ENCODE measurements at places on chromosomes 7 and 10.

DNA sequence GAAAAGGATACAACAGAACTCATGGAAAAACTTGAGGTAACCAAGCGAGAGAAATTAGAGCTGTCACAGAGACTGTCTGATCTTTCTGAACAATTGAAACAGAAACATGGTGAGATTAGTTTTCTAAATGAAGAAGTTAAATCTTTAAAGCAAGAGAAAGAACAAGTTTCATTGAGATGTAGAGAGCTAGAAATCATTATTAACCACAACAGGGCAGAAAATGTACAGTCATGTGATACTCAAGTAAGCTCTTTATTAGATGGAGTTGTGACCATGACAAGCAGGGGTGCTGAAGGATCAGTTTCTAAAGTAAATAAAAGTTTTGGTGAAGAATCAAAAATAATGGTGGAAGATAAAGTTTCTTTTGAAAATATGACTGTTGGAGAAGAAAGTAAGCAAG, 62.1 kb downstream of the AKAP9 start:
- no peak for DNase-seq

GRCh38 chr7:98945852-98946251, 67.5 kb downstream of the TRRAP start:
- DNase-seq, result no peak

- no peak for DNase-seq
Measured at GRCh38 chr7:16419126-16419525, 2.2 kb downstream of the CRPPA start.

- no peak for DNase-seq
Measured at GRCh38 chr10:124003871-124004662, 89.3 kb downstream of the CHST15 start.

GRCh38 chr10:116183733-116184511, 89.1 kb downstream of the GFRA1 start:
- peak; percentile 10 for DNase-seq

DNA sequence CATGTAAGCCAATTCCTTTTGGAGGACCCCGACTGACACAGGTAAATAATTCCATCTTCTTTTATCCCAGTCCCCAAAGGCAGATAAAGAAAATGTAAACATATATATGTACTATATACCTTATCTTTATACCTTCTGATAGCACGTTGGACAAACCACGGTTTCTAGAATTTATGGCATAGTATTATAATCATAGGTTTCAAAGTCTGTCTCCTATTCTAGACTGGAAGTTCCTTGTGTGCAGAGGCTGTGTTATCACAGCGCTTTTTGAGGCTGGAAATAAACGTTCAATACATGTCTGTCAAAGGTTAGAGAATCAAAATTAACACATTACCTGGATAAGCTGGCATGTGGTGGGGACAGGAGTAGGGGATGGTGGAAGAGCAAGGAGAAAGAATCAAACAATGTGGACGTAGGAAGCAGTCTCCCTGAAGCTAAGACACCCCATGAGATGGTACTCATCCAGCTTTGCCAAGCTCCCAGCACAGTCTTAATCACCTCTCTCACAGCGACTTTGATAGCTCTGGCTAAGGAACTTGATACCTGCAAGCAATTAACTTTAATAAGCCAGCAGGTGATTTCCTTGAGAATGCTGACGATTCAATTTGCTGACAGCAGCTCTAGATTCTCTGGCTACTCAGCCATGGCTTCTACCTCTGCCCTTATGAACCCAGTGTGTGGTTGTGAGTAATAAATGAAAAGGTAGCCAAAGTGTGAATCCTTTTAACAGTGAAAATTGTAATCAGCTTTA, 208.4 kb upstream of the LRRTM3 start:
- no peak for DNase-seq

- DNase-seq, result peak; percentile 48
Measured at GRCh38 chr7:12162415-12163113, 48.5 kb upstream of the TMEM106B start.

DNA sequence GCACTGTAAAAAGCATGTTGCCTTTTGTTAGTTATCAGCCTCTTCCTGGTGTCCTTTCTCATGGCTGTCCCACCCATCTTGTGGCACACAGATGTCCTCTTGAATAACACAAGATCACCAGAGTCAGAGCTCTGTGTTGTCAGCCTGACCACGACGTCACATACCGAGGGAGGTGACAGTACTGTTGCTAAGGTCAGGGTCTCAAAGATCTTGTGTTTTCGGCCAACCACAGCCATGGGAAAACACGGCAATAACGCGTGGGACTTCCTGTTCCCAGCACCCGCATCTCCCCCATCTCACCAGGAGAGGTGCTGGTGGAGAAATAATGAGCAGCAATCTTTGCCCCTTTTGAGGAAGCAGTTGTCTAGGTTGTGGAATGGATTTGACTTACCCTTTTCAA, 40.4 kb downstream of the NPVF start:
- DNase-seq, result no peak

DNA sequence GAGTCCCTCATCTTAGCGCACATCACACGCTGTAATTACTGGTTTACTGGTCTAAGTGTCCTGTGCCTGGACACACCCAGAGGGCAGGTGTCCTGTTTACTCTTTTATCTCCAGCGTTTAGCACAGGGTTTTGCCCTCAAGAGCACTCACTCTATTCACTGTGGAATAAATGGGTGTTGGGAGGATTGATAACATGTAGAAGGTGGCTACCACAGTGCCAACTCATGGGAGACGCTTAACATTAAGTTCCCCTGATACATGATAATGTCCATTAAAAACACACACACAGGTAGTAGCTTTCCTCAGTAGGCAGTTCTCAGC, 96.1 kb upstream of the EFCAB10 start:
- DNase-seq, result no peak

- DNase-seq, result no peak
Measured at GRCh38 chr7:41566581-41566980, 136.3 kb downstream of the INHBA start.

DNA sequence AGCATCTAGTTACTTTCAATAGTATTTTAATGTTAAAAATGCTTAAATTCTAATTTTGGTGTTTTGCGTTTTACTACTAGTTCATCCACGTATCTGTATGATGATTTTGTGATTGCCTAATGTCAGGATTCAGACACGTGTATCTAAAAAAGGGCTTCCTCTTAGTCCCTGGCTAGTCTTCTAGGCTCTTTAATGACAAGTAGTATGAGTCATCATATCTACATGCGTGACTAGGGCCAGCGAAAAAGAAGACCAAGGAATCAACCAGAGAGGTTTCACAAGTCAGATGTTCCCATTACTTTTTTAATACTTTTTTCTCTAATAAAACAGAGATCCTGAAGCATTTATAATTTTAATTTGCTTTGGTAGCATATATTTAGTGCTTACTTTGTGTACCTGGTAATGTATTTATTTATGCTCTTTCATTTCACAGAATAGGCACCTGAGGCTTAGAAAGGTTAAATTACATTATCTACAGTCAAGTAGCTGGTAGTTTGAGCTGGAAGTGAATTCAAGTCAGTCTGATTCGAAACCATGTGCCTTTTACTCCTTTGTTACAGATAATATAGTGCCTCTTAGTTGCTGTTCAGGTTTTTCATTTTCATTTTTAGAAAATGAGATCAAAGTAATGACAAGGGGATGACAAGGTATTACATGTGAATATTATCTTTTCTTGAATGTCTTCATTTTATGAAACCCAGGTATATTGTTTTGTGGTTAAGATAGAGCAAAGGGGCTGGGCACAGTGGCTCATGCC, 140.3 kb downstream of the FOXP2 start:
- DNase-seq, result peak; percentile 22

- DNase-seq, result no peak
Measured at GRCh38 chr10:120479506-120479905, 22.5 kb downstream of the PLPP4 start.

- no peak for DNase-seq
Measured at GRCh38 chr10:132616170-132616995, 78.8 kb downstream of the INPP5A start.

DNA sequence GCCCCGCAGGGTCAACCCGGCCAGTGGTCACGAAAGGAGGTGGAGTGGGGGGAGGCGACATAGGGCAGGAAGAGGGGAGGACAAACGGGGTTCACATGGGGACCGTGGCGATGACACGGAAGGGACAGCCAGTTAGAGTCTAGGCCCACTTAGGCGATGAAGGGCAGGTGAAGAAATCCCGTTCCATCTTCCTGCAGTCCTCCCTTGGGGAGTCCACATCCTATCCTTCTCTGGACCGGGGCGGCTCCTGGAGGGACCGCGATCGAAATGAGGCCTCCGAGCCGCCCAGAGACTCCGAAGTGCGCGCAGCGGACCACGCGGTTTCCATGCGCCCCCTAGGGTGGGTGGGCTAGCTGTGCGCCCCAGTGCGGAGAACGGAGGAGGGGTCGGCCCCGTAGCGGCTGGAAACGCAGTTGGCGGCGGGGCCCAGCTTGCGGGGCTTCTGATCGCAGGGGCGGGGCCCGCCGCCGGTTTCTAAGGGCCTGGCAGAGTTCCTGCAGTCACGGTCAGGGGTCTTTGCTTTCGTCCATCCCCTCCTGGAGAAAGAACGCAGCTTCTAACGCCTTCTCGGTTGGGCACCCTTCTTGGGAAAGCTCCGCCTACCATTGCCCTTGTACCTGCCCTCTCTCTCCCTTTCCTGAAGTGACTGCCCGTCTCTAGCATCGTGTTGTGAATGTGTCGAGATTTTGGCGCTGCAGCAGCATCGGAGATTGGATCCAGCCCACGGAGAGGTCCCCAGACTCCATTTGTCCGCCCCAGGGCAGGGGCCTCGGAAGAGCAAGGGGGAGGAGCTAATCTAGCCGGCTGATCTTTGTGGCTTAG, 17.9 kb upstream of the TMEM225B start:
- DNase-seq, result peak; percentile 26

DNA sequence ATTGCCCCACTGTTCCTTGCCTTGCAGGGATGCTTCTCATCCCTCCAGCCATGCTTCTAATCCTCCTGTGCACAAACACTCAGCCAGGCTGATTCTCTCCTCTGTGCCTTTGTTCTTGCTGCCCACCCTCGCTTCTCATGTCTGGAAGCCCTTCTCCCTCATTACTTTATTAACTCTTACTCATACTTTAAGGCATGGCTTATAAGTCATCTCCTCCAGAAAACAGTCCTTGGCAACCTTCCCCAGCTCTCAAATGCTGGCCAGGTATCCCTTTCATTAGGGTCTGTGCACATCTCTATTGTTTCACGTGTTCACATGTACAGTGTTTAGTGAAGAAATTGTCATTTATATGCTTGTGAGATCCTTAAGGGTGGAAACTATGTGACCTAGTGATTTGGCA, 62.9 kb downstream of the ITGB8 start:
- DNase-seq, result no peak

GRCh38 chr10:28095791-28096378, 97.0 kb upstream of the ODAD2 start:
- no peak for DNase-seq

DNA sequence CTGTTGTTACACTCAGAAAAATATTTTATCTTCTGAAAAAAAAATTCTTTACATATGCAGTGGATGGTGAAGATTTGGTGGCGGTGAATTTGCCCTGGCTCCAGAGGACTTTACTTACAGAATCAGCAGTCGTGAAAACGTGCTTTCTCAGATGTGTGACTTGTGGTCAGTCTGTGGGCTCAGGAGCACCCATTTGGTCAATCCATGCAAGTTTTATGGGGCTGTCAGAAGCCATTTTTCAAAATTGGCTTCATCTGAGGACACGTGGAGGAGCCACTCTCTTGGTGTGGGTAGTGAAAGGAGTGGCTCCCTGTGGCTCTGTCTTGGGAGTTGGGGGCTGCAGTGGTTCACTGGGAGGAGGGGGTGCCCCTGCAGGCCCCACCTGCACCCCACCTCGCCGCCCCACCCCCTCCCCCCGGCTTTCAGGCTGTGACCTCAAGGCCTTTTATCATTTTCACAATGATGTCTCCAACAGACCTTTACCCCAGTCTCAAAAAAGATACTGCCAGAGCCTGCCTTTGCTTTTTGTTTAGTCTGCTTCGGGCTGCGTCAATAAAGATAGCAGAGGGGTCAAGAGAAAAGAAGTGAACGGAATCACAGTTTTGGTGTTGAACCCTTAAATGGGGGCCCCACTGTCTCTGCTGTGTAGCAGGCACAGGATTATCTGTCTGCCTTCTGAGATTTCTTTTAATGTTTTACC, 137.4 kb downstream of the MGMT start:
- DNase-seq, result no peak

DNA sequence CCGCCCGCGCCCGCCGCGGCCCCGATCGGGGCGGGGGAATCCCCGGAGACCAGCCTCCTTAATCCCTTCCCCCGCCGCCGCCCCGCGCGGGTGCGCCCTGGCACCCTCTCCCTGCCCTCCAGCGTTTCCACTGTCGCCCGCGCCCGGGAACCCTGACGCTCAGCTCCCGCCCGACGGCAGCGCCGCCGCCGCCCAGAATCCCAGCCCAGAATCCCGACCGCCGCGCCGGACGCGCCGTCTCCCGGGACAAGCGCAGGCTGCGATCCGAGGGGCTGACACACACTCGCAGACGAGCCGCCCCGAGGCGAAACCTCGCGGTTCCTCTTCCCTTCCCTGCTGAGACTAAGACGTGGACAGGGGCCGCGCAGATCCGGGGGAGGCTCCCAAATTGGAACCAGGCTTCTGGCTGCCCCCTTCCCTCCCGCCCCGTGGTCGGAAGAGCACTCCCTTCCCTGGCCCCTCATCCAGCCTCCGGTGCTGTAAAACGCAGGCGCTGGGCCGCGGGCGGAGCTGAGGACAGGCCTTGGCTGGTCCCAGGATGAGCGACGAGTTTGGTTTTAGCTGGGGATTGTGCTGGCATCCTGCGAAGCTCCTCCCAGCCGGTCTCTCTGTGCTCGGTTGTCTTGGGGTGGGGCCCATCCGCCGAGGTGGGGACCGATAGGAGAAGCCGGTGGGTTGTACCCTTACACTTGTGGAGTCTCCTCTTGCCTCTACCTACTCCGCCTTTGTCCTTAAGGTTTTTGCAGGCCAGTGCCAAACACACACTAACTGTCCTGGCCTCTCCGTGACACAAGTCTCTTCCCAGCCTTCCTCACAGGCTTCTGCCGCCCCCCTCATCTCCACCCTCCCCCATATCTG, 1.1 kb downstream of the MARVELD1 start:
- peak; percentile 80 for DNase-seq

DNA sequence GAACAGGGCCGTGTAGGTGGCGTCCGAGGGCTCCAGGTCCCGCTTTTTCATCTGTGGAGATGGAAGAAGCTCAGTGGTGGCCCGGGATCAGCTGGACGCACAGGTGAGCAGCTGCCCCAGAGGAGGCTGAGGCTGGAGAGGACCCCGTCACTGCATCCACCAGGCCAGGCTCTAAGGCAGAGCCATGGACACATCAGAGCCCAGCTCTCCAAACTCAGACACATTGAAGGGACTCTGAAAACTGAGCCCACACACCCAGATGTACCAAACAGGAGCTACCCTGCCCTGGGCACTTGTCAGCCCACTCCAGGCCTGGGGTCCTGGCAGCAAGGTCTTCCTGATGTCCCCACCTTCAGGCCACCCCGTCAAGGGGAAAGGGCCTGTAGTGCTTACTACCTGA, 8.8 kb downstream of the PTCD1 start:
- no peak for DNase-seq

- DNase-seq, result no peak
Measured at GRCh38 chr10:15305161-15305560, 65.9 kb downstream of the FAM171A1 start.

DNA sequence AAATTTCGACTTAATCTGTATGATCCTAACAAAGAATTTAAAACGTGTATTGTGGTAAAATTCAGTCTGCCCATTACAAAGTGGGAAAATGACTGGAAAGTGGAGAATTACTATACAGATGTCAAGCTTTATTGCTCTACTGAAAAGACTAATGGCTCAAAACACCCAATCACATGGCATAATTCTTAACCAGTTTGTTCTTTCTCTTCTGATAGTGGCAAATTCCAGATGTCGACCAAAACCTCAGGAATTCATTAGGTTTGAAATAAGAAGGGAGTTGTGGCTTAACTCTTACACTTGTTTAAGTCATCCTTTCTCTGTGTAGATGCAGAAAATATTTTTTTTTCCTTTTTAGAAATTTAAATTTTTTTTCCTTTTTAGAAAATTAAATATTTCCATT, 1254.9 kb upstream of the LRRN3 start:
- no peak for DNase-seq
